ENCODE measurements at places on chromosomes 7 and 10. TPM values are rescaled to one million over a fixed set of nuclear protein-coding genes. Genes with fewer than 3 reads are reported as not detected.

DNA sequence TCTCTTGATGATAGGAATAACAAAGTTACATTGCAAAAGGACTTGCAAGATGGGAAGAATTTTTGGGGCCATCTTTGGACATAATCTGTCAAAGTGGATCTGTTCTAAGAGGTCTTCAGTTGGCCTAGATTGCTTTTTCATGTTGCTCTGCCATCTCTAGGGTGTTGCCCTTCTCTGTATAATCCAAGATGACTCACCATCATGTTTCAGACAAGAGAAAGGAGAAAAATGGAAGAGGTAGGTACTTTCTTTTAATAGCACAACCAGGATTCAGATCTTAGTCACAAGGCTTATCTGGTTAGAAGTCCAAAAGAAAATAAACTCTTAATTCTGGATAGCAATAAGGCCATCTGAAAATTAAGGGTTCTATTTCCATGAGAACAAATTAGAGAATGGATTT, 38.7 kb upstream of the FOXP2 start:
- peak; percentile 16 for DNase-seq

DNA sequence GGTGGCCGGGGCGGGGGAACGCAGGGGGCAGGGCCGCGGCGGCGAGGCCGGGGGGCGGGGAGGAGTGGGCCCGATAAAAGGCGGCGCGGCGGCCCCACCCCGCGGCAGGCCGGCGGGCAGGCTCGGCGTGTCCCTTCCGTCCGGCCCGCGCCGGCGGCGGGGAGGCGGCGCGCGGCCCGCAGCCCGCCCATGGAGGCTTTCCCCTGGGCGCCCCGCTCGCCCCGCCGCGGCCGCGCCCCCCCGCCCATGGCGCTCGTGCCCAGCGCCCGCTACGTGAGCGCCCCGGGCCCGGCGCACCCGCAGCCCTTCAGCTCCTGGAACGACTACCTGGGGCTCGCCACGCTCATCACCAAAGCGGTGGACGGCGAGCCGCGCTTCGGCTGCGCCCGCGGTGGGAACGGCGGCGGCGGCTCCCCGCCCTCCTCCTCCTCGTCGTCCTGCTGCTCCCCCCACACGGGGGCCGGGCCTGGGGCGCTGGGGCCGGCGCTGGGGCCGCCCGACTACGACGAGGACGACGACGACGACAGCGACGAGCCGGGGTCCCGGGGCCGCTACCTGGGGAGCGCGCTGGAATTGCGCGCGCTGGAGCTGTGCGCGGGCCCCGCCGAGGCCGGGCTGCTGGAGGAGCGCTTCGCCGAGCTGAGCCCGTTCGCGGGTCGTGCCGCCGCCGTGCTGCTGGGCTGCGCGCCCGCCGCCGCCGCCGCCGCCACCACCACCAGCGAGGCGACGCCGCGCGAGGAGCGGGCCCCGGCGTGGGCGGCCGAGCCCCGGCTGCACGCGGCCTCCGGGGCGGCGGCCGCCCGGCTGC, at the start of gene NANOS1:
Gene NANOS1 (plus strand): TSS at position 102 of the 808 bp plus-strand sequence. CDS start 88 bp downstream, at position 190.
- no peak for DNase-seq

DNA sequence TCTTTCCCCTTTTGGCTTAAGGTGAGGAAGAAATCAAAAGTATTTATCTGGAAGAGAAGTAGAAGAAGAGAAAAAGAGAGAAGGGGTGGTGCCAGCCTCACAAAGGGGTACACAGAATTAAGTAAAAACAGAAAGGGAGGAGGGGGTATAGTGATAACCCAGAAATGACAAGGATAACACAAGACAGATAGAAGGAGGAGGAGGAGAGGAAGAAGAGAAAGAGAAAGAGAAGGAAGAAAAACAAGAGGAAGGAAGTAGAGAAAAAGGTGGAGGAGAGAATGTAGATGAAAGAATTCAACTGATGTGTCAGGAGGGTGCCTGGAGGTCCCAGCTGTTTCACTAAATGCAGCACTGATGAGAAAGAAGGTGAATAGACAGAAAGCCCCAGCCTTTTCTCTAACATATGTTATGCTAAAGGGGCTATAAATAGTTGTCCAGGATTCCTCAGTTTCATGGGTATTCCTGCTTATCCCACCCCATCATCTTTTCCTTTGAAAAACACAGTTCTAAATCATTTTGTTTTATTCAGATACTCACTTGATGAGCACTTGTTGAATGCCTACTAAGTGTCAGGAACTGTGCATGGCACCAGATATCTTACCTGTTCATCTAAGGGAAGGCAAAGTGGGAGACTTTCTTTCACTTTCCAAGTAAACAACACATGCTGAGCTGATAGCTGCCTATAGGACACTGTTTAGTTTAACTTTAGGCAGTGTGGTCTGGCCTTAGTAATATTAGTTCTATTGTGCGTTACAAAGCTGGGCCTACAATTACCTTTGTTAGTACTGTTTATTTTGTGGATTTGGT, 8.0 kb downstream of the SEMA3E start:
- DNase-seq: no peak

DNA sequence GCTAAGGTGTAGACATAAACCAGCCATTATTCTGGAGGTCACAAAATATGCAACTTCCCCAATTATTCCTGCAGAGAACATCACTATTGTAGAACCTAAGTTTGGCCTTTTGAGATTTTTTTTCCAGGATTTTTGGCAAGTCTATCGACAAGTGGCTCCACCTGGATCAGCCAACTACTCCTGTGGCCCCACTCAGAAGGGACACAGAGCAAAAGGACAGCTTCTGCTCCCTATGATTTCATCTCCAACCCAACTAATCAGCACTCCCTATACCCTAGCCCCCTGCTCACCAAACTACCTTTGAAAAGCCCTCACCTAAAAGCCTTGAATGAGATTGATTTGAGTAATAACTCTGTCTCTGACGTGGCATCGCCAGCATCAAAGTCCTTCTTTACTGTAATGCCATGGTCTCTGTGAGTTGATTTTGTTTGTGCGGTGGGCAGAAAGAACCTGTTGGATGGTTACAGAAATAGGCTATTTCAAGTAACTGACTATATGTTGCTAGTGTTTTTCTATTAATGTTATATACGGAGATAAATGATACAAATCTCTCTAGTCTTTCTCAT, 13.7 kb upstream of the CROT start:
- no peak for DNase-seq

- DNase-seq: no peak
These were observed 65.8 kb upstream of the ZEB1 start for GRCh38 chr10:31253237-31253636.

- no peak for DNase-seq
These were observed 51.4 kb downstream of the CELF2 start for GRCh38 chr10:11068861-11069633.

- no peak for DNase-seq
These were observed 8.7 kb downstream of the BRAF start for GRCh38 chr7:140915935-140916555.

DNA sequence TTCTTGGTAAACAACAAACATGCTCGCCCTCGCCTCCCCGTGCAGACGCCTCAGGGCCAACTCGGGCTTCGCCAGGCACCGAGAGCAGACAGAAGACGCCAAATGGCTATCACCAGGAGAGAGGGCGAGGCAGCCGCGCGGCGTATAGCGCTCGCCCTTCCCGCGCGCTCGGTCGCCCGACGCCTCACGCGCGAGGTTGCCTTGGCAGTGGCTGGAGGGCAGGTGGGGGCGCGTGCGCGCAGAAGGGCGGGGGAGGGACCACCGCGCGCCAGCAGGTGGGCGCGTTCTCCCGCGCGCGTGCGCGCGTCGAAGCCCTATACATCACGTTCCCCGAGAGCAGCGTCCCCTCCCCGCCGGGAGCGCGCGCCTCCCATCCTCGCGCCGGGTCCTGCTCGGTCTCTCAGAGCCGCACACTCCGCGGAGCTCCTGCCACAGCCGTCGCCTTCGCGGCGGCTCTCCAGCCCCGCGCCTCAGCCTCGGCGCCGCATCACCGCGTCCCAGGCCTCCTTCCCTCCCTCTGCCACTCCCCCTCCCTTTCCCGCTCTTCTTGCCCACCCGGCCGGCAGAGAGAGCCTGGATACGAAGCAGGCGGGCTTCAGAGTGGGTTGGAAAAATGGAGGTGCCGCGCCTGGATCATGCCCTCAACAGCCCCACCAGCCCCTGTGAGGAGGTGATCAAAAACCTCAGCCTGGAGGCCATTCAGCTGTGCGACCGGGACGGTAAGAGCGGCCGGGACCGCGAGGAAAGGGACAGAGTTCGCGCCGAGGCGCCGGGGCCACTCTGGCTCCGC, at the start of gene PHYHIPL:
Gene PHYHIPL (plus strand): TSS at position 403 of the 790 bp plus-strand sequence. CDS start 211 bp downstream, at position 614.
- DNase-seq: no peak

DNA sequence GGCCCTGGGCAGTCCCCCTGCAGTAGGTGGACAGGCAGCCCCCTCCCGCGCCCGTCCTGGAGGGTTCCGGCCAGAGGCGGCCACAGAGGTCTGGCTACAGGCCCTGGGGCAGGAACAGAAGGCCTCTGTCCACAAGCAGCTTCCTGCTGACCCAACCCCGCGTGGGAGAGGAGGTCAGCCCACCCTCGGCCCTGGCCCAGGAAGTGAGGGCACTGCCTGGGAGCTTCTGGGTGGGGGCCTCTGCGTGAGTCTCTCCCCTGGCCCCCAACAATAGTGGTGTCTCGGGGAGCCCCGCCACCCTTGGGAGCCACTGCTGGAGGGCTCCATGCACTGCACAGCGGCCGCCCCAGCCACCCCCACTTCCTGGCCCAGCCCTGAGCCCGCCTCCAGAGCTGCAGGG, 4.7 kb downstream of the MICALL2 start:
- no peak for DNase-seq

DNA sequence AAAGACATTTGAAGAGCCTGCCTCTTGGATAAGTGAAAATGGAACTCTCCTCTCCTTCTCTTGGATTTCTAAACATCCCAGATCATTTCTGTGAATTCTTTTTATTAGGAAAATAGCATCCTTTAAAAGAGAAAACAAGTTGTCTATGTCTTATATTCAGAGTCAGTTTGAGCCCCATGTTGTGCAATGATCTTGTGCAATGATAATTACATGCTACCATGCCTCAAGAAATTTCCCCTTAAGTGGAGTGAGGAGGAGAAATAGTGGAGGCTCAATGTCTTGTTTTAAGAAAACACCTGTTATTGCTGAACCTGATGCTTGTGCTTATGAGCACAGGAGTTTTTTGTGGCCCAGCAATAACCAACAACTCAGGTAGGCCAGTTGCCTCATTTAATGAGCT, 103.6 kb downstream of the NPSR1 start:
- DNase-seq: no peak

DNA sequence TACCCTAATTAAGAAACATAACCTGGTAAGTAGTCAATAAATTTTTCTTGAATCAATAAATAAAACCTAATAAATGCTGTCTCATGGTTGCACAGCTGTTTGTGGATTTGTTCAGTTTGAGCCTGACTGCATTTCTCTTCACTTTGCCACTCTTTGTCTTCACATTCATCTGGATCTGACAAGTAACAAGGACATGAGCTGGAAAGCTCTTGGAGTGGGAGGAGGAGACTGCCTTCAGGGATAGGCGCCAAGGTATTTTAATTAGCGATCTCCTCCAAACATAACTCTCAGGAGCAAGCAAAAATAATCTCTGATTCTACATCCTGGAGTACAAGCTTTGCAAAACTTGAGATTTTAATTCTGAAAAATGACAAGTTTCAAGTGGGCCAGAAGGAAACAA, 251.0 kb downstream of the BMPER start:
- peak; percentile 80 for DNase-seq

DNA sequence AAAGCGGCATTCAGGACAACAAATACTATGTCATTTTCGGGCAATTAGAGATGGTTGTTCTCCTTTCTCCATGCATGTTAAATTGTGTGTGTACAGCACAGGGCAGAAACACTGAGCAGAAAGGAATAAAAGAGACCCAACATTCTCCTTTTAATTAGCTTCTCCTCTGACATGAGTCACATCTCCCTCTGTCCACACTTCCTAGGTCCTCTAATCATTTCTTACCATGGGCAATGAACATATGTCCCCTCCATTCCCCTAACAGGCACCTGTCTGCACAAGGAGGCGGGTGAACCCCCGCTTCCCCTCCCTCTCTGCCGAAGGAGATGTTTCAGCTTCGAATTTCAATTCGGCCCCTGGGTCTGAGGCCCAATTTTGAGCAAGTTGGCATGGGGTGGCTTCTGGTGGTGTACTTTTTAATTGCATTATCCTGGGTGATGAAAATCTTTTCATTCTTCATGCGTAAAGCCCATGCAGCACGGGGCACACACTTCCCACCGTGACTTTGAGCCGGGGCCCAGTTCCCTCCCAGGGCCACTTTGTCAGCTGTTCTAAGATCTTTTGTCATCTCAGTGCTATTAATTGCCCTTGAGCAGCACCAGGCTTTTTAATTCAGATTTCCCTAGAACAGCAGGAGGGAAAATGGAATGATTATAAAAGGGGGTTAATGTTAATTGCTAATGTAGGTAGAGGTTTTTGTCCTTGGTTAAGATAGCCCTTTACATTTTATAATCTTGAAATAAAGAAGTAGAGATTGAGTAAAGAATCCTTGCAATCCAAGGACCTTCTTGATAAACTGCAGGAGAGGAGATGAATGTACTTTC, 219.5 kb upstream of the NRP1 start:
- no peak for DNase-seq

- DNase-seq: no peak
These were observed 92.3 kb upstream of the DUSP5 start for GRCh38 chr10:110405380-110405779.

DNA sequence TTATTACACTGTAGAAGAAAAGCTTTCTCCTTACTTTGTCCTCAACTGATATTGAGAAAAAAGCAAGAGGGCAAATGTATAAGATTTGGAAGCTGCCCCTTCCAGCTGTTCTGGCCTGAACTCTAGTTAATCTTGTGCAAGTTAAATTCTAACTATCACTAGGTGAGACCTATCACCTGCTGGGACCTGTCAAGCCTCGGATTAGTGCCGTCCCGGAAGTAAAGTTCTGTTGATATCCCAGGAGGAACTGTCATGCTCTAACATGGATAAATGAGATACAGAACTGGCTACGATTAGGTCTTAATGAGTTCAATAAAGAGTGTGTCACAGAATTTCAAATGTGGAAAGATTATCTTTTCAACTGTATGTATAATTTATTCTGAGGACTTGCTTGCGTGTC, 1.2 kb upstream of the BPGM start:
- no peak for DNase-seq

- DNase-seq: no peak
These were observed 123.4 kb upstream of the CALCR start for GRCh38 chr7:93697901-93698300.

DNA sequence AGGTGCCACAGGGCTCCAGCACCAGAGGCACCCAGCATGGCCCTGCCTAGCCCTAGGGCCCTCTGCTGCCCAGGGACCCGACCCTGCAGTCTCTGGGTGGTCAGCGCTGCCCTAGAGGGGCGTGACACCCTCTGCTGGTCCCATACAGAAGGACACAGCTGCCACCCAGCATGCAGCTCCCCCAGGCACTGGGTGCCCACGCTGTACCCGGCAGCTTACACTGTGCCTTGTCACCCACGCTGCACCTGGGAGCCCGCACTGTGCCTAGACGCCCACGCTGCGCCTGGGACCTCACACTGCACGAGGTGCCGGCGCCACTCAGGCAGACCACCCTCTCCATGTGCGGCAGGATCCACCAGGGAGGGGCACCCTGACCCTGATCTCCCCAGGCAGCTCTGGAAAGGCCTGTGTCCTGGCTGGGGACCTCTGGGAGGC, 55.2 kb downstream of the PWWP2B start:
- no peak for DNase-seq

- no peak for DNase-seq
These were observed 159.3 kb downstream of the ELMO1 start for GRCh38 chr7:37289367-37289766.

Gene PVRIG
- total RNA-seq: not detected

Gene DPCD
- total RNA-seq: 46.3 TPM

Gene MYL7
- total RNA-seq: not detected
